ENCODE measurements at places on chromosomes 6 and 20.

DNA sequence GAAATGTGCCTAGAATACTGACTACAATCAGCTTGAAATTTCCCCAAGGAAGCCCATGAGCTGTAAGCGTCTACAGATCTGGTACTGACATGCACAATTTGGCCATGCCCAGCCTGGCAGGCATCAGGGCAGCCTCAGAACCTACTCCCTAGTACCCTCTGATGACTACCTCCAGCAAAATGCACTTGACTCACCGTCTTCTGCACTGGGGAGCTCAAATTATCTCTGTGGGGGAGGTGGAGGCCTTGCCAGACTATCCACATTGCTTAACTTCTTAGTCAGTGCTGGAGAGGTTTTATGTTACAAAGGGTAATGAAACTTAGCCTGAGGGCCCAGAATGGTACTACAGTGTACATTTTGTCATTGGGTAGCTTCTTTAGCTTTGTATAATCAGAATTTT is 126.0 kb upstream of the ADGRF1 start:
- no peak for DNase-seq

DNA sequence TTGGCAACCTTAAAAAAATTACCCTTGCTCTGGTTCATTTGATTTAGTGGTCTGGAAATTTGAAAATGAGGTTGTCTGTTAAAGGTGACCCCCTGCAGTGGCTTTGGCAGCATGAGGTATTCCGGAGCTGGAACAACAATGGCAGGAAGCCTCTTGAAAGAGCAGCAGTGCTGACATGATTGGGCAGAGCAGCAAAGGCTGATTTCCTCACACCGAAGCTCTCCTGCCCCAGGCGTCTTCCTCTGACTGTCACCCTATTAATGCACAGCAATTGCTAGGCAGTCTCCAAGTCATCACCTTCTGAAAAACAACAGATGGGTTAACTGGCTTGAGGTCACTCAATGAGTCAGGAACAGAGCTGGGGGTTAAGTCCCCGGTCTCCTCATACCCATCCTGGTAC is 241.8 kb upstream of the MMS22L start:
- DNase-seq: no peak

- DNase-seq: peak; percentile 80
These were observed 1.1 kb downstream of the NFATC2 start for GRCh38 chr20:51541189-51542032.

DNA sequence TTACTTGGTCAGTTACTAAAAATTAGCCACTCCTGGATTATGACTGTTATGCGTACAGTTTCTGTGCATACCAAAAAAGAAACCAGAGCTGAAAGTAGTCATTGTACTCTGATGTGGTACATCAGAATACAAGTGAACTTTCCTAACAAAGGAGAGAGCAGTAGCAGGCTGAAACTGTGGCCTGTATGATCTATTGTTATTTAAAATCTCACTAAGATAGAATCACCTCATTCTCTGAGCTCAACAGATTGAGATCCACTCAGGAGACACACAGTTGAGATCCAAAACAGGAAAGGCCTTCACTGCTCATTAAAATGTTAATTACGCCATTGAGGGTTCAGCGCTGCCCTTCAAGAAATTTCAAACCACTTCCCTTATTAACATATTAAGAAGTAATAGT is 576.4 kb downstream of the LMBRD1 start:
- DNase-seq: no peak

DNA sequence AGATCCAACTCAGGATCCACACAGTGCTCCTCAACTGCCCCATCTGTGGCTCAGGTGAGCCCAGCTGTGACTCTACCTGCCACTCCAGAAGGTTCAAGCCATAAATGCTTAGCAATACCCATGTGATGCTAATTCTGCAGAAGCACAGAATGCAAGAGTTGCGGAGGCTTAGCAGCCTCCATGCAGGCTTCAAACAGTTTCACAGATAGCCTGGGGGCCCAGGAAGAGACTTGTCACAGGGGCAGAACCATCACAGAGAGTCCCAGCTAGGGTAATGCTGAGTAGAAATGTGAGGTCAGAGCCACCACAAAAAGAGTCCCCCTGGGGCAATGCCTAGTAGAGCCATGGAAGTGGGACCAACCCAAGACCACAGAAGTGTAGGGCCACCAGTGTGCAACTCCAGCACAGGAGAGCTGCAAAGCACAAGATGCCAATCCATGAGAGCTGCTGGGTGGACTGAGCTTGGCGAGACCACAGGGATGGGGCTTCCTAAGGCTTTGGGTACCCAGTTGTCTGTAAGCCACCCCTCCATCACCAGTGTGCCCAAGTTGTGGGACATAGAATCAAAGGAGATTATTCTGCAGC is 283.9 kb downstream of the UBE3D start:
- no peak for DNase-seq

DNA sequence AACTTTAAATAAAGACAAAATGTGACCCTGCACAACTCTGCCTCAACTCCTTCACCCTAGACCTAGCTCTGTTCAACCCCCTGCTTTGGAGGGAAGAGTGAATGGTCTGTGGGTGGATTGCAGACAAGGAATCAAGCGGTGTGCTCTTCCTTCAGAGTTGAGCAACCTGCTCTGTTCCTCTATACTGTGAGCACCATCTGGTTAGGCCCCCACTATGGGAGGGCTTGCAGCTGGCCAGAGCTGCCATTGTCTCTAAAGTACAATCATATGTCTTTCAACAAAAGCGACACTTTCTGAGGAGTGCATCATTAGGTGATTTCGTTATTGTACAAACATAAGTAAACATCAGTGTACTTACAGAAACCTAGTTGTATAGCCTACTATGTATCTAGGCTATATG is 406.1 kb upstream of the MARCKS start:
- DNase-seq: no peak

GRCh38 chr6:692858-693722 is at the start of gene EXOC2:
Gene EXOC2 (minus strand): TSS chr6:693139. CDS start chr6:637818, 55,321 bp downstream.
- DNase-seq: peak; percentile 79

GRCh38 chr6:140915551-140915950 is 1217.2 kb upstream of the GJE1 start:
- no peak for DNase-seq

- DNase-seq: no peak
These were observed 1574.9 kb downstream of the HACE1 start for GRCh38 chr6:103284835-103285234.

GRCh38 chr20:24366336-24367004 is 103.0 kb upstream of the SYNDIG1 start:
- DNase-seq: no peak

- DNase-seq: peak; percentile 68
These were observed 77.1 kb downstream of the SGK1 start for GRCh38 chr6:134240665-134241431.

- DNase-seq: no peak
These were observed 165.0 kb downstream of the PDE7B start for GRCh38 chr6:136016228-136017225.

DNA sequence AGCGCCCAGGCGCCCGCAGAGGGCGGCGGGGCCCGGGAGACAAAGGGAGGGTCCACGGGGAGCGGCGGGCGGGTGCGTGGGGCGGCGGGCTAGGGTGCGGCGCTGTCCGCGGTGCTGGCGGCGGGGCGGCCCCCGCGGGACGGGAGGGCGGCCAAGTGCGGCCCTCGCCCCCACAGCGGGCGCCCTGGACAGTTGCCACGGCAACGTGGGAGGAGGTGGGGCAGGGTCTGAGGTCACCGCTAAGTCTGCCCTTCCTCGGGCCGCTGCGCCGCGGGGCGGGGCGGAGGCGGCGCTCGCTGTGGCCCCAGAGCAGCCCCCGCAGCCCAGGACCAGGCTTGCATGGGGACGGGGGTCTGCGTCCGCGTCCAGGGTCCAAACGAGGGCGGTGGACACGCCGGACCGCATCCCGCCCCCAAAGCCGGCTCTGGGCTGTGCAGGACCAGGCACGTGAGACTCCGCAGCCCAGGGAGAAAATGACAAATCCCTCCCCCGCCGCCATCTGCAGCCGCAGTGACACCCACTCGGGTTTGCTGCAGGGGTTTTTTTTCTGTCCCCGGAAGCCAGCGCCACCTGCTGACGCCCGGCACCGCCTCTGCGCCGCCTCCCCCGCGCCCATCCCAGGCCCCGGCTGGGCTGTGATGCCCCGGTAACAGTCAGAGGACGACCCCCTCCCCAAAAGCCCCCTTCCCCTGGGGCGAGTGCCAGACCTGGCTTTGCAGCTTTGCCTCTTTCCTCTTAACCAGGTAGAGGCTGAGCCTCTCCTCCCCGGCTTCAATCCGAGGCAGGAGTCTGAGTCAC is 36.8 kb downstream of the YTHDF1 start:
- DNase-seq: peak; percentile 78

DNA sequence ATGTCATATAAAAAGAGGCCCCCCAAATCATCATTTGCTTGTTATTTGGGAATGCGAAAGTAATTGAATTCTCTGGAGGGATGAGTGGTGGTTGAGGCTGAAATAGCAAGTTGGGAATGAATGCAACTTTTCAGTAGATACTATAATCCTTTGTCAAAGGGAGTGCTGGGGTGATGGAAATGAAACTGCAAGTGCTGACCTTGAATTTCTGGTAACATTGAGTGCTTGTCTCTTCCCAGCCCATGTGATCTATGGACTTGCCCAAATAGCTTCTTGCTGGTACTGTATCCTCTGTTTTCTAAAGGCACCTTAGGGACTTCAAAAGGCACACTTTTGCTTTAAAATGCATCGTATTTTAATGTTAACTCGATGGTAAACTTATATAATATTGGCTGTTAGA is 14.8 kb downstream of the PAQR8 start:
- no peak for DNase-seq

DNA sequence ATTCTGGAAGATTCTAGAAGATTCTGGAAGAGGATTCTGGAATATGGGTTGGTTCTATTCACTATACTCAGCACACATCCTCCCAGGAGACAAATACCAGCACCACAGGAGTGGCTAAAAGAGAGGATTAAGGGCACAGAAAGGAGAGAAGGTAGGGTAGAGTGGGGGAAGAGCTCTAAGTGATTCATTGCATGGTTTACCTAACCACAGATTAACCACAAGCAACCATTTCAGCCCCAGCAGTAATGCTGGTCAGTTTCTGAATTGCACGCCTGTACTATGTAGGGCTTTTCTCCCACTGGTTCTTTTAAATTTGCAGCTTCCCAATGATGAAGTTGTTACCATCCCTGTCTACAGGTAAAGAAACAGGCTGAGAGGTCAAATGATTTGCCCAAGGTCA is 192.7 kb upstream of the PMEPA1 start:
- no peak for DNase-seq

DNA sequence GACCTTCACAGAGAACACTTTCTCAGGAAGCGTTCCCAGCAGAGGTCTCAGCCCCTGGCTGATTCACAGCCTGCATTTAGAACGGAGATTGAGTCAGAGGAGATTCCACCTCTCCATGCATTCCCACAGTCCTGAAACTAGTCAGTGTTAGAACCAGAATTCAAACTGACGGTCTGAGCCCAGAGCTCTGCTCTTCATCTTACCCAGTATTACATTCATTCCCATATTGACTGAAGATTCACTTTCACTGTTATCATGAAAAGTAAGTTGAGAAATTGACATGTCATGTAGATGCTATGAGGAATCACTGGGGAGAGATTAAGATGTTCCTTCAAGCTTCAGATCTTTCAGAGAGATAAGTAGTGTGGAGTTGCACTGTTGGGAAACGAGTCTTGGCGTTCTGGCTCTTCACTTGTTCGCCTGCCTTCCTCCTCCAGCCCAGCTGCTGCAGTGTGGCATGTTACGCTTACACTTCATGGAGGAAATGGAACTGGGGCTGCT is 28.3 kb downstream of the MAS1 start:
- no peak for DNase-seq

GRCh38 chr6:96909811-96910210 is 12.1 kb upstream of the NDUFAF4 start:
- DNase-seq: no peak

- no peak for DNase-seq
These were observed 43.5 kb downstream of the FAM184A start for GRCh38 chr6:119034827-119035458.

DNA sequence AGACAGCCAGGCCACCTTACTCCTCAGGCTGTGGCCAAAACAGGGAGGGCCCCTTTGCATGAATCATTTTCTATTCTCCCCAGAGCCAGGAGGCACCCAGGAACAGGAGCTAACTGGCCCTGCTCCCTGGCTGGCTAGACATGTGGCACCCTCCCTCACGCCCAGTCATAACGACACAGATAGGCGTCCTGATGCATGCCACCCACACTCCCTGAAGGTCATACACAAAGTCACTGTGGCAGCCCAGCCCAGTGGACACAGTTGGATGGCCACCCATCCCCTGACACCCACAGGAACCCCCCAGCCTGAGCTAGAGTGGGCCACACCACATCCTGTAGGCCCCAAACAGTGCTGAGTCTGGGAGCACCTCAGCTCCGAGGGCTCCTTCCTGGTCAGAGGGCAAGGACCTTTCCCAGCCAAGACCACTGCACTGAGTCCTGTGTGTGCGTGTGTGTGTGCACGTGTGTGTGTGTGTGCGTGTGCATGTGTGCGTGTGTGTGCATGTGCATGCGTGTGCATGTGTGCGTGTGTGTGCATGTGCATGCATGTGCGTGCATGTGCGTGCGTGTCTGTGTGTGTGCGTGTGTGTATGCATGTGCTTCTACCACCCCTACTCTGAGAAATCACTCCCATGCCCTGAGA is 21.6 kb downstream of the TFEB start:
- no peak for DNase-seq

DNA sequence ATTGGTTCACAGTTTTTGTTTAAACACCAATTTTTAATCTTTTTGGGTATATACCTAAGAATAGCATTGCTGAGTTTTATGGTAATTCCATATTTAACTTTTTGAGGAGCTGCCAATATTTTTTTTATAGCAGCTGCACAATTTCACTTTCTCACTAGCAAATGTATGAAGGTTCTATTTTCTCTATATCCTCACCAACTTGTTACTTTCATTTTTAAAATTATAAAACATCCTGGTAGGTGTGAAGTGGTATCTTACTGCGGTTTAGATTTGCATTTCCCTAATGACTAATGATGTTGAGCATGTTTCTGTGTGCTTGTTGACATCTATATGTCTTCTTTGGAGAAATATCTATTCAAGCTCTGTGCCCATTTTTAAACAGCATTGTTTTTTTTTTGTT is 452.1 kb downstream of the GRIK2 start:
- DNase-seq: no peak

GRCh38 chr6:25007269-25007699 is 71.5 kb upstream of the RIPOR2 start:
- DNase-seq: no peak

DNA sequence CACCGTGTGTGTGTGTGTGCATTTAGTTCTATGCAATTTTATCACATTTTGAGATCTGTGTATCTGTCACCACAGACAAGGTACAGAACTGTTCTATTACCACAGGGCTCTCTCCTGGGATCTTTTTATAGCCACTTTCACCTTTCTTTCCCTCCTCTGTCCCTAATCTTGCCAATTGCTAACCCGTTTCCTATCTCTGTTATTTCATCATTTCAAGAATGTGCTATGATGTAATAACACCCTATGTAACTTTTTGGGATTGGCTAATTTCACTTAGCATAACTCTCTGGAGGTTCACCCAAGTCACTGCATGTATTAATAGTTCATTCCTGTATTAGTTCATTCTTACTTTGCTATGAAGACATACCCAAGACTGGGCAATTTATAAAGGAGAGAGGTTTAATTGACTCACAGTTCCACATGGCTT is 657.7 kb downstream of the QKI start:
- DNase-seq: no peak

- DNase-seq: no peak
These were observed 43.4 kb downstream of the MYH7B start for GRCh38 chr20:34999021-34999451.
